ENCODE measurements at places on chromosomes 12 and 14.

DNA sequence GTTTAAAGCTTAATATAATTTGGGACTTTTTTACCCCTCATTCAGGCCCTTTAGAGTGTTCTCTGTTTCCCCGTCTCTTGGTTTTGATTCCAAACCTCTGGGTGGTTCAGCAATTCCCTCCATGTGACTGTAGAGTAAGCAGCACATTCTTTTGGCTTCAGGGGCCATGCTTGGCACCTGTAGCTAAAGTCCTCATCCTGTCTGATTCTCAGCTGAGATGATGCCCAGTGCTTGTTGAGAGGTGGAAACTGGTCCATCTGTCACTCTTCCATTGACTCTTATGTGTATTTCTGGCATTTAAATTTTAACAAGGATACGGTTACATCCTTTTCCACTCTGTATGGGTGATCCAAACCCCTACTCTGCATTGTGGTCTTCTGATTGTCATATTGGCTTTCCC is 127.1 kb downstream of the DIO2 start:
- no peak for DNase-seq

- peak; percentile 3 for DNase-seq
These were observed 7.5 kb downstream of the VTI1B start for GRCh38 chr14:67666750-67667449.

DNA sequence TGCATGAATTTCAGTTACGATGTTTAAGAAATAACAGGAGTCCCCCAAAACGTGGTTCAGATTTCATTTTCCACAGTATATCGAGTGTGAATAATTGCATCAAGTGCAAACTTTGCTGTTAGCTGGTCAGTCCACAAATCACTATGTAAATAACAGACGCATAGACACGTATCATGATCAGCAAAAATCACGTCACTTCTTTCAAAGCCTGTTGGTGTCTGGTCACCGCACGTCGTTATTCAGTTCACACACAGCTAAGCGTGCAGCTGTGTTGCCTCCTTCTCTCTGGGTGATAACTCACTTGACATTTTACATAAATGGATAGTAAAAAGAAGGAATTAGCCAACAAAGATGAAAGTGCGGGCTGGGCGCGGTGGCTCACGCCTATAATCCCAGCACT is 126.8 kb upstream of the MED13L start:
- DNase-seq = no peak

DNA sequence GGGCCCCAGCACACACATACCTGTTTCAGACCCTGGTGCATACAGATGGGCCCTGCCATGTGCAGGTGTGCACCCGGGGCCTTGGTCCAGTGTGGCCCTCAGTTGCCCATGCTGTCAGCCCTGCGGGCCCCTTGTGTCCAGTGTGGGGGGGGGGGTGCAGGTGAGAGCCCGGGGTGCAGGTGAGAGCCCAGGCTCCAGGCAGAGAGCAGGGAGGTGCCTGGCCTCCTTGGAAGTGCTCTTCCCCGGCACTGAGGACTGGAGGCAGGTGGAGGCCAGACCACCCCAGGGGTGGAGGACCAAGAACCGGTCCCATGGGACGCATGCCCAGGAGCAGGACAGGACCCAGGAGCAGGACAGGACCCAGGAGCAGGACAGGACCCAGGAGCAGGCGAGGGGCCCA is 40.9 kb downstream of the FBRSL1 start:
- no peak for DNase-seq

DNA sequence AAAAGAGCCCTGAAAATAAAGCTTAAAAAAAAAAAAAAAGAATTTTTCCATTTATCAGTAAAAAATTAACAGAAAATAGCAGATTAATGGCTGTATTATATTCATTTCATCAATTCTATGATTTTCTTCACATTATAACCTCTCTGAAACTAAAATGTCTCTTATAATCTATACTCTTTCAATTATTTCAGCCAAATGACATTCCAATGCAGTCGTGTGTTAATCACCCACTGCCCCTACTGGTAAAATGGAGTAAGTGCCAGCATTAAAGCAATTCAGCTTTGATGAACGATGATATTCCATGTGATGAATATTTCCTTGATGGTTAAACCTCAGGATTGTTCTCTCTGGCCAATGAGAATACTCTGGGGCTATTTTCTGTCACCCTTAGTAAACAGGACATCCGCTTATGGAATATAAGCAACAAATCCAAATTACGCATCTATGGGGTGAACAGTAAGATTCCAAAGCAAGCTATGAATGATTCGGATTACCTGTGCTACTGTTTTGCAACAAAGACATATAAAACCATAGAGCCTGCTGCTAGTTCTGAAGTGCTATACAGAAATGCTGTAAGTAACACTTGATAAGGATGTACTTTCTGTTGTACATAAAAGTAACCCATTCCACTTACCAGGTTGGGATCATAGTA is 20.3 kb upstream of the SYCP3 start:
- DNase-seq = peak; percentile 9

- no peak for DNase-seq
These were observed 29.1 kb upstream of the SOS2 start for GRCh38 chr14:50260511-50260910.

All from NCI-H1105 (cell line).